ENCODE measurements at places on chromosomes 12 and 14.

DNA sequence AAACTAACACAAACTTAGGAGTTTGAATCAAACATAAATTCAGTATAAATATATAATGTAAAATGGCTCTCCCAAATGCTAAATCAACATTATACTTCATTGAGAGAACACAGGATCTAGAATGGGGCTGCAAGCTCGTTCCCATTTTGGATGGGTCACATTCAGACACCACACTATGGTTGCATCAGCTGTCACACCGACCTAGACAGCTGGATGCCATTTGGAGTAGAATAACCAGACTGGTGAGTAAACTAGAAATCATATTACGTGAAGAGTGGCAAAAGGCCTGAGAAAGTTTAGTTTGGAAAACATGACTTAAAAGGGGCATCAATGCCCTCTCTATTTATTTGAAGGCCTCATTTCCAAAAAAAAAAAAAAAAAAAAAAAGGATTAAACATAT is 430.4 kb downstream of the NPAS3 start:
- no peak for DNase-seq

- DNase-seq = no peak
Measured at GRCh38 chr12:115166698-115167315, 482.8 kb upstream of the TBX3 start.

- DNase-seq = peak; percentile 54
Measured at GRCh38 chr12:175250-175649, 38.7 kb downstream of the SLC6A12 start.

GRCh38 chr14:104390941-104391901 is 188.3 kb upstream of the C14orf180 start:
- DNase-seq = no peak

DNA sequence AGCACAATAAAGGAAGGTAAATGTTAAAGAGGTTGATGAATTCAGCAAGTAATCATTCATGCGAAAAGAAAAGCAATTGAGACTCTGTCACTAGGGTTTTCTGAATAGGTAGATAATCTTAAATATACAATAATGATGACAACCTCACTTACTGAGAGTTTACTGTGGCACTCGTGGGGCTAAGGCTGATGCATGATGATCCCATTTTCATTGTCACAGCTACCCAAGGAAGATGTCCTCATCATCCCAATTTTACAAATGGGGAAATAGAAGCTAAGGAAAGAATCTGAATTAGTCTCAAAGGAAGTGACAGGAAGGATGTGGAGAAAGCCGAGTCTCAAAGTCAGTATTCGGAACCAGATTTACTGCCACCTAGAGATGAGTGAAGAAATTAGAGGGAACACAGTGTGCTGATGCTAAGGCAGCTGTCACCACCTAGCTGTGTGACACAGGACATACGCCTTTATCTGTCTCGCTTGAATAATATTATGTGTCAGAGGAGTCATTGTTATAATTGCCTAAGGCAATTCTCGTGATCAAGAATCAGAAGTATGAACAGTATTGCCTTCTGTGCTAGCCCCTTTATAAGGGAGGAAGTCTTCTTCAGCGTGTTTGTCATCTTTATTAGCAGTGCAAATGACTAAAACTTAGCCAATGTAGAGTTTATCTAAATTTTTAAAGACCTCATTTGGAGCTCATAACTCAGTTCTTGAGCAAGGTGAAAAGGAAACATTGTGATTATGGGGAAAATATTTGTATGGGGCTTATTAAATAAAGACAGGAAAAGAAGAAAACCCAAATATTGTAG is 63.2 kb downstream of the ERGIC2 start:
- peak; percentile 11 for DNase-seq
